Mesendoderm (in vitro differentiated cells): ENCODE measurements at places on chromosomes 3 and 15.

- H3K27me3 ChIP-seq: peaks cover 14% of the 10 kb centered on the region
- no peaks in the 10 kb centered on the region for H3K4me1 ChIP-seq
- no peak overlapping the region for H3K4me3 ChIP-seq
- H3K36me3 ChIP-seq: no peaks in the 10 kb centered on the region
- peak; percentile 88 for DNase-seq
These were observed 2.3 kb downstream of the CHRNA3 start for GRCh38 chr15:78618490-78618934.

DNA sequence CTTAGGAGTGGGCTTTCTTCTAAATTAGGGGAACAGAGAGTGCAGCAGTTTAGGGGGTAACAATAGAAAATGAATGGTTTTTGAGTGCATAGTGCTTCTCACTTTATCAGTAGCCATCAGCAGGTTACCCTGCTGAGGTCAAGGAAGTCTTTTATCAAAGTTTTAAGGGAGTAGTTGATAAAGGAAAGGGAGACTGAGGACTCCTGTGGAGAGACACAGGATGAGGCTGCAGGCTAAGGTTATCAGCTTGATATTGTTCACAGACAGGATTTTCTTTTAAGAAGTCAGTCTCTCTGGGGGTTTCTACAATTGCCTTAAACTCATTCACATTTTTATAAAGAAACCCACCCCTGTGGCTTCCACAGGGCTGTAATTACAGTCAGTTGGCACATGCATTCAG, 205.0 kb downstream of the AGBL1 start:
- H3K4me3 ChIP-seq: no peak overlapping the region
- peak; percentile 89 for DNase-seq
- no peaks in the 10 kb centered on the region for H3K27me3 ChIP-seq
- H3K4me1 ChIP-seq: no peaks in the 10 kb centered on the region

DNA sequence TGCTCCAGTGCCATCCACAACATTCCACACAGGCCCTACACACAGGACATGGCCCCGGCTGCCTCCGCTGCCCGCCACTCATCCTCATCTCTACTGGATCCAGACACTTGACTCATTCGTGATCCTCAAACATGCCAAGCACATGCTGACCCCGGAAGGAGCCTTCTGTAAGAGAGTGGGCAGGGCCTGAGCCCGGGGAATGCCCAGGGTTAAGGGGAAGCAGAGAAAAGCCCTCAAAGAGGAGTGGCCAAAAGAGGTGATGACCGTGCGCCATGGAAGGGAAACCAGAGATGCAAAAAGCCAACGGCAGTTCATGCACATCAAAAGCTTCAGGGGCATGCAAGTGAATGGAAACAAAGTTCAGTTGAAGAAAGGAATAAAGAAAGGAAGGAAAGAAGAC, 46.1 kb downstream of the RFTN1 start:
- peaks cover 2% of the 10 kb centered on the region for H3K4me1 ChIP-seq
- no peak overlapping the region for H3K27ac ChIP-seq
- no peaks in the 10 kb centered on the region for H3K27me3 ChIP-seq
- H3K4me3 ChIP-seq: no peak overlapping the region
- no peaks in the 10 kb centered on the region for H3K36me3 ChIP-seq

GRCh38 chr3:193744822-193745684, 152.0 kb downstream of the OPA1 start:
- peaks cover 8% of the 10 kb centered on the region for H3K4me1 ChIP-seq
- no peaks in the 10 kb centered on the region for H3K36me3 ChIP-seq
- no peak overlapping the region for H3K27ac ChIP-seq
- no peaks in the 10 kb centered on the region for H3K27me3 ChIP-seq
- peak; percentile 94 for DNase-seq

- peaks cover 10% of the 10 kb centered on the region for H3K27me3 ChIP-seq
- no peak overlapping the region for H3K27ac ChIP-seq
- no peaks in the 10 kb centered on the region for H3K36me3 ChIP-seq
- H3K4me1 ChIP-seq: no peaks in the 10 kb centered on the region
These were observed 625.4 kb downstream of the NTRK3 start for GRCh38 chr15:87631093-87631492.
